Stimulated activated CD4-positive, alpha-beta T cell treated with anti-CD3 and anti-CD28 coated beads, Interleukin-4, amount 100 ng/mL, for 48 hours (primary cell): ENCODE measurements at places on chromosomes 6 and 20.

DNA sequence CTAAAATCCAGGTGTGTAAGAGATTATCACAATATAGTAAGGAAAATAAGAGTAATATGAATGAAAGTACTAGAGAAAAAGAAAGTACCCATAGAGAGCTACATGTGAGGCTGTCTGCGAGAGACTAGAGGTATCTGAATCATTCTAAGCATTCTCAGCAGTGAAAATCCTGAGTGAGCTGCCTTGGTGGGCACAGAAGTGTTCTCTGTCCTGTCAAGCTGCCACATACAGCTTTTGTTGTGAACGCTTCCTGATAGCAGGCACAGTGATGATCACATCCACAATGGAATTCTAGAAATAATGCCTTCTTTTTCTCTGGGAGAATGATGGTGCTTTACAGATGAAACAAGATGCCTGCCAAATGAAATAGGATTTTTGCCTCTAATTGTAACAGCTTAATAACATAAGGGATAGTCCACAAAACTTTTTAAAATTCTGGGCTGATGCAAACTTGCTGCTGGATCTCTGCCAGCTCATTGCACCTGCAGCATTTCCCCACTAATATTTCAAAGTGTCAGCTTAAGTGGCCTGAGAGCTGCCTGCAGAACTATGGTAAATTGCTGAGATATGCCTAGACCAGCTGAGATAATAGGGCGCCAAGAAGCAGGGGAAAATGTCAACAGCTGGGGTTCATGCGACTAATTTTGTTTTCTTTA, 620.5 kb downstream of the DOK5 start:
- no peak for DNase-seq

DNA sequence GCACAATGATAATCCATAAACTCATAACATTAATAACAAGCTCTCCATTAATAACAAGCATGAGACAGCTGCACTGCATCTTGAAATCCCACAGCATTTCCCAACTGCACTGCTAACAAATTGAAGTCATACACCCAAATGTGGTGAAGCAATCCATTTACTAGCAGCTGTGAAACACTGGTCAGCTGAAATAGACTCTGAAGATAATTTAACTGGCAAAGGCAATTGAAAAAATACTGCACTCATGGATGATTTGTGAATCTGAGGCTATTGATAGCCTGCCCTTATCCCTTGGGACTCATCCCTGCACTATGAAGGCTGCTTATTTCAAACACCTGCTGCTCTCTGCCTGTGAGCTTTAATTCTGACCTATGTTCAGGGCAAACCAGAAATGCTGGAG, 49.1 kb upstream of the PLCB1 start:
- DNase-seq, result no peak

GRCh38 chr20:48725555-48725991, 102.2 kb downstream of the PREX1 start:
- no peak for DNase-seq

GRCh38 chr6:22015944-22016343, 280.9 kb downstream of the PRL start:
- no peak for DNase-seq
